ENCODE measurements at places on chromosomes 4 and X.
A peak's percentile ranks its signal among the peaks of the same experiment; 100 is the strongest.

GRCh38 chr4:78788007-78788889 lies 12.1 kb downstream of the BMP2K start:
- DNase-seq = no peak

- peak; percentile 96 for DNase-seq
Measured at GRCh38 chr4:100348473-100348872, 158.2 kb upstream of the DDIT4L start.

GRCh38 chr4:27085396-27085795 lies 224.8 kb downstream of the STIM2 start:
- no peak for DNase-seq

- DNase-seq = no peak
Measured at GRCh38 chr4:152537881-152538280, 2.0 kb upstream of the FBXW7 start.

- DNase-seq = no peak
Measured at GRCh38 chrX:106963111-106963510, 36.9 kb downstream of the MORC4 start.

GRCh38 chr4:87363552-87363951 lies 27.4 kb downstream of the HSD17B11 start:
- peak; percentile 67 for DNase-seq

GRCh38 chr4:118712872-118713271 lies 27.7 kb downstream of the METTL14 start:
- DNase-seq = no peak

GRCh38 chr4:83660578-83660977 lies 124.7 kb downstream of the GPAT3 start:
- DNase-seq = no peak

DNA sequence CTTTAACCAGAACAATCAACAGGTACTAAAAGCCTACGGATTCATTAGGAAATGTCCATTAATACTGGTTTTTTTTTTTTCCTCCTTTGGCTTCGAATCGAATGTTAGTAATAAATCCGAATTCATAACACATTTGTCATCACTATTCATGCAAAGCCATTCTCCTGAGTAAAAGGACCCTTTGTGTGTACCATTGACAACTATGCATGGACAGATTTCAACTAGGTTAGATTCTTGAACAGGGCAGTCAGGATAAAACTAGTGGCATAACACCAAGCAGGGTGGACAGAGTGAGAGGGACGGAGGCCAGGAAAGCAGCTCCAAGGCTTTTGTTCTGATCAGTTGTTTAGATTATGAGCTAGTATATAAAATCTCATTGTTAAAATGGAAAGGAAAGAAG lies 1722.0 kb upstream of the TENM3 start:
- no peak for DNase-seq

GRCh38 chr4:70471897-70472296 lies at the start of gene MUC7:
TSS of gene MUC7 (plus strand) at chr4:70472197. CDS start at chr4:70474022, 1,825 bp downstream.
- DNase-seq = no peak

DNA sequence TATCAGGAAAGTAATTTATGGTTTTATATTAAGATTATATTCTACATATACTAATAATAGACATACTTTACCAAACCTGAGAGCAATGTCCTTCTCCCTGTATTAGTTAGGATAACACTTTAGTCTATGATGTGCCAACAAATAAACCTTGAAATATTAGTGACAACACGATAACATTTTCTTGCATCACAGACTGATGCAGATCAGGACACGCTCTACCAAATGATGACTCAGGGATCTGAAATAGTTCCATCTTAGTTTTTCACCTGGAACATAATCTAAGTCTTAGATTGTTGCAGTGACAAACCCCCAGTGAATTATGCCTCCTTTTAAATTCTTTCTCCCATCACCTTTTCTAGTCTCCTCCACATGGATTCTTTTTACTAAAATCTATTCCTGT lies 214.2 kb downstream of the CLCN4 start:
- DNase-seq = peak; percentile 77

GRCh38 chr4:88738180-88738579 lies 40.6 kb upstream of the NAP1L5 start:
- DNase-seq = no peak

- DNase-seq = no peak
Measured at GRCh38 chr4:335515-335914, 2.1 kb upstream of the ZNF141 start.

DNA sequence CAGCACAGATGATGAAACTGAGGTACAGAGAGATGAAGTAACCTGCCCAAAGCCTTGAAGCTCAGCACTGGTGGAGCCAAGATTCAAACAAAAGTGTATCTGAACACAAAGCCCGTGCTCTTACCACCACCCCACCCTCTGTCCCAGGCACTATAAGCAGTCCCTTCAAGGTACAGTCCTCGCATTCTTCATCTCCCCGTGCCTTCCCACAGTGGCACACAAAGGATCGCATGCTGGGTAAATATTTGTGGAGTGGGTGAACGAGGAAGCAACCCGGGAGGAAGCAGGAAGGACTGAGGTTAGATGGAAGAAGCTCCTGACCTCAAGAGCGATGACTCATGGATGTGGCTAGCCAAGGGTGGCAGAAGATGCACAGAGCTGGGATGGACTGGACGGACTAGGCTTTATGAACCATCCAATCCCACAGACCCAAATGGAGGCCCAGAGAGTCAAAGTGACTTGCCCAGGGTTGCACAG lies 18.4 kb downstream of the IQSEC2 start:
- peak; percentile 32 for DNase-seq

DNA sequence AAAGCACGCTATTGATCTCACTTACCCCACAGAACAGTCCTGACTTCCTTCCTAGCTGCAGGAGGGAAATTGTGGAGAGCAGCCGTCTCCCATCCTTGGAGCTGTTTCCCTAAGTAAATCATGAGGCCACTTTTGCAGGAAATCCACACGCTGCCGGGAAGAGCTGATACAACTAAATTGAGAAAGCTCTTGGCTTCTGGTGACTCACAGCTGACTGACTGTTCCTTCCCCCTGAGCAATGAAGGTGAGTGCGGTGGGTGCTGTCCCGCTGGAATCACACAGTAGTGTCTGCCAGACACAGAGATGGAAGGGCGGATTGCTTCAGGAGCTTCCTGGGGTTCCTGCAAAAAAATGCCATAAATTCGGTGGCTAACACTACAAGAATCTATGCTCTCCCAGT lies 268.9 kb downstream of the ASMT start:
- DNase-seq = no peak

- DNase-seq = no peak
Measured at GRCh38 chr4:94653095-94653649, 104.6 kb upstream of the BMPR1B start.

- no peak for DNase-seq
Measured at GRCh38 chr4:53185869-53186585, 179.8 kb downstream of the SCFD2 start.

DNA sequence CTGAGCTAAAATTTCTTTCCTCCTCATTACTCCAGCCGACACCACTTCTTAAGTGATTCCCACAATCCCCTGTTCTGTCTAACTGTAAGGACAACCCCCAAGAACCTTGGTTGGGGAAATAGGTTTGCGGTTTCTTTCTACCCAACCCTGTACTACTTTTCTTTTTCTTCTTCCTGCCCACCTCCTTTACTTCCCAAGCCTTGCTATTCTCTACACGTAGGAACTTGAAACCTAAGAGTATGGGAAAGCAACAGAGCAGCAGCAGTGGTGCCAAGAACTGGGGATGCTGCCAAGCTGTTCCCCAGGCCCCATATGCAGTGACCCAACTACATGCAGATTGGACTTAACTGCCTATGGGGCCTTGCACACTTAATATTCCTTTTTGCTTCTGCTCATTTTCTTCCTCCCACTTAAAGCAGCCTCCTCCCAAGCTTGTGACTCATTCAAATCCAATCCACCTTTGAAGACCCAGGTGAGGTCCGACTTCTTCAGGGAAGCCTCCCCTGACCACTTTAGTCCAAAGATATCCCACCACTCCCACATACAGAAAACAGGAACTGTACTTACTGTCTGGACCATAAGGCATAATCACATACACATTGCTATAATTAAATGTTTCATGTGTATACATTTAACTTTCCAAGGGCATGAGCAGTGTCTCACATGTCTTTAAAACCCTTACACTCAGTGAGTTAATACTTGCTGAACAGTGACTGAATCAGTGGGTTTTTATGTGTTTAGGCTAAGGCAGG lies 1.7 kb downstream of the FAM120C start:
- peak; percentile 29 for DNase-seq

- DNase-seq = peak; percentile 58
Measured at GRCh38 chrX:118652717-118653116, 74.7 kb upstream of the IL13RA1 start.

DNA sequence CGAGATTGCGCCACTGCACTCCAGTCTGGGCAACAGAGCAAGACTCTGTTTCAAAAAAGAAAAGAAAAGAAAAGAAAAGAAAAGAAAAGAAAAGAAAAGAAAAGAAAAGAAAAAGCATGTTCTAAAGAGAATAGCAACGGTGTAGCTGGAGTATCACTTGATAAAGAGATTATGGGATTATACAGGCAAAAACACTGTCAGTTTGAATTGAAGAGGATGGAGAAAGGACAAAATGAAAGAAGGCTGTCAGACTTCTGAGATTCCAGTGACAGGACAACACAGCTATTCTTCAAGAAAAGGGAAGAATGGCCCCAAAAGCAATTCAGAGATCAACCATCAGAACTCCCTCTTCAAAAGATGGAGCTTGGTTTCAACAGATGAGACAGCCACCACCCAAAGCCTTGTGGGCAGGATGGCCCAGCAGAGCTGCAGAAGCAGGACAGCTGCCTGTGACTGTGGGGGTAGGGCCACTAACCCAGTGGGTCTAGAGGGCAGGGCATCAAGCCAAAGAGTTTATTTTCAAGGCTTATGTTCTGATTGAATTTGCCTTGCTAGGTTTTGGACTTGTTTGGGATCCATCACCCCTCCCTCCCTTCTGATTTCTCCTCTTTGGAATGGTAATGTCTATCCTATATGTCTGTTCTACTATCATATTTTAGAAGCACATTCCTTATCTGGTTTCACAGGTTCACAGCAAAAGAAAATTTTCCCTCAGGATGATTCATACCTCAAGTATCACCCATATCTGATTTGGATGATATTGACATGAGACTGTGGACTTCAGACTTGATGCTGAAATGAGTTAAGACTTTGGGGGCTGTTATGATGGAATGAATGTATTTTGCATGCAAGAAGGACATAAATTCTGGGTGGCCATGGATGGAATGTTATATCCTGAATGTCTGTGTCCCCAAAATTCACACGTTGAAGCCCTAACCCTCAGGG lies 17.5 kb downstream of the RFC1 start:
- DNase-seq = peak; percentile 20

- DNase-seq = peak; percentile 53
Measured at GRCh38 chrX:118807151-118808017, 16.2 kb upstream of the ZCCHC12 start.

DNA sequence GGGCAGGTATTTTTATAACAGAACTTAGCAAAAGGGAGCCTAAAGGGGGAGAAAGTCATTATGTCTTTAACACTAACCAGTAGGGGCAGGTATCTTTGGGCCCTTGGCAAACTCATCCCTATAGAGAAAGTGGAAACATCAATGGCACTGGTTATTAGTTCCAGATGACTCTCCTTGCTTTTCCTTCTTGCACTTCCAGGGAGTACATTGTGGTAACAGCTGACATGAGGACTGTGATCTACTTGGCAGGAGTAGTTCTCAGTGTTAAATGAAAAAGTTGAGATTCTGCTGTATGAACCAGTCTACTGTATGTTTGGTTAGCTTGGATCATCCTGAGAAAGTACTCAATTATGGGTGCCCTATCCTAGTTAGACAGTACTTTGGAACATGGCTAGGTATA lies 93.6 kb downstream of the ATXN3L start:
- DNase-seq = no peak

GRCh38 chrX:79367907-79368306 lies 773 bp upstream of the ITM2A start:
- DNase-seq = no peak

GRCh38 chrX:123962006-123962467 lies 531 bp downstream of the STAG2 start:
- DNase-seq = peak; percentile 24

GRCh38 chr4:108703370-108703769 lies 53.0 kb downstream of the OSTC start:
- no peak for DNase-seq

GRCh38 chr4:141081921-141082395 lies 51.3 kb downstream of the RNF150 start:
- no peak for DNase-seq

DNA sequence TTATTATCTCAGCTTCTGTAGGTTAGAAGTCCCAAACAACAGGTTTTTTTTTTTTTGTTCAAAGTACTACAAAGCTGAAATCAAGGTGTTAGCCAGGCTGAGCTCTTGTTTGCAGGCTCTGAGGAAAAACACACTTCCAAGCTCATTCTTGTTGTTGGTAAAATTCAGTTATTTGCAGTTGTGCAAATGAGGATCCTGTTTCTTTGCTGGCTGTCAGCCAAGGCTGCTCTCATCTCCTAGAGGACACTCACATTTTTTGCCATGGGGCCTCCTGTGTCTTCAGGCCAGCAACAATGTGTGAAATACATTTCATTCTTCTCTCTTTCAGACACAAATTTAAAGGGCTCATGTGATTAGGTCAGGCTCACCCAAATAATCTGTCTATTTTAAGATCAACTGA lies 60.3 kb upstream of the HSD17B10 start:
- peak; percentile 24 for DNase-seq

DNA sequence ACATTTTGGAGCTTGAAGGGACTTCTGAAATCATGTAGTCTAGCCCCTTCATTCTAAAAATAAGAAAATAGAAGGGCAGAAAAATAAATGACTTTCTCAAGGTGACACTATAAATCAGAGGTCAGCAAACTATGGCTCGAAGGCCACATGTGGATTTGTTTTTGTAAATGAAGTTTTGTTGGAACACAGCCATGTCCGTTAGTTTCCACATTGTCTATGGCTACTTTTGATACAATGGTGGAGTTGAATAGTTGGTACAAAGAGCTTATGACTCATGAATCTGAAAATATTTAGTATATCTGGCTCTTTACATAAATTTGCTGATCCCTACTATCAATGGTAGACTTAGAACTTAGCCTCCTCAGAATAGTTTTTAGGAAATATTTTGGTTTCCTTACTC lies 302.4 kb upstream of the PRPS2 start:
- DNase-seq = no peak

DNA sequence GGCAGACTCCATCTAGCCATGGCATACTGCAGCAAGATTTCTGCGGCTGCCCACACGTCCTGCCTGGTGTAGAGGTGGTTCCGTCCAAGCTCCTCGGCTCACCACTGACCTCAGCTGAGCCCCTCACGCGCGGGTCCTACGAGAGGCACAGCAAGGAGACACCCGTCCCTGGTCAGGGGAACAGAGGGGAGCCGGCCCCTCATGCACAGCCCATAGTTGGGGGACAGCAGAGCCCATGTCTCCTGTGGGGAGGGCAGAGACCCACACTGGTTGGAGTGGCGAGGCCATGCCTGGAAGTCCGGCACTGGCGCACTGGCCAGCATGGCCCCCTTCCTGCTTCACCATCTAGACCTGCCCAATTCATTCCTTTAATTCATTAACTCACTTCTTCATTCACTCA lies 80.8 kb downstream of the HTRA3 start:
- DNase-seq = no peak

- DNase-seq = no peak
Measured at GRCh38 chr4:155966171-155966570, 12.5 kb upstream of the CTSO start.

DNA sequence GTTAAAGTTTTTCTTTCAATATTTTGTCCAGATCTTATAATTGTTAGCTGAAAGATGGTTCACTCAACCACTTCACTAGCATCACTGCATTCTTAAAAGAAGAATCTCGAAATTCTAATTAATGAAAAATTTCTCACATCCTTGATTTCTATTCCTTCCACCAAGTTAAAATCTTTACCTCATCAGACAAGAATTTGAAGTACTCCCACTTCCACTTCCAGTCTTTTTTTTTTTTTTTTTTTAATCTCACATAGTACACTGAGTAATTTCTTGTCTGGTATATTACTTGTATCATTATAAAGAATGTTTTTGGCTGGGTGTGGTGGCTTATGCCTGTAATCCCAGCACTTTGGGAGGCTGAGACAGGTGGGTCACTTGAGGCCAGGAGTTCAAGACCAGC lies 73.2 kb downstream of the FBXW7 start:
- DNase-seq = no peak
